HFFc6 (cell line): ENCODE measurements at places on chromosomes 5 and 9.

DNA sequence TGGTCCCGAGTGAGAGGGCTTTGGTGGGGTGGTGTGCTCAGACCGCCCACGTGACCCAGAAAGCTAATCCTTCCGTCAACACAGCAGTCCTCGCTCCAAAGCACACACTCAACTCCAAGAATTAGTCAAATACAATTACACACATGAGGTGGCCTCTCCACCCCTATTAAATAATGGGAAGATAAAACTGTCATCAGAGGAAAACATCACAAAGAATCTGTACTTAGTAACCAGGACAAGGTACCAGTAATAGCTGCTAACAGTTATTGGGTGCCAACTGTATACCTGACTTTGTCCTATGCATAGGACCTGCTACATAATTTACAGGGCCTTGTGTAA lies 222.8 kb downstream of the HSPA4 start:
- no peak for DNase-seq

GRCh38 chr5:78813286-78813685 lies 164.7 kb upstream of the LHFPL2 start:
- DNase-seq, result no peak

DNA sequence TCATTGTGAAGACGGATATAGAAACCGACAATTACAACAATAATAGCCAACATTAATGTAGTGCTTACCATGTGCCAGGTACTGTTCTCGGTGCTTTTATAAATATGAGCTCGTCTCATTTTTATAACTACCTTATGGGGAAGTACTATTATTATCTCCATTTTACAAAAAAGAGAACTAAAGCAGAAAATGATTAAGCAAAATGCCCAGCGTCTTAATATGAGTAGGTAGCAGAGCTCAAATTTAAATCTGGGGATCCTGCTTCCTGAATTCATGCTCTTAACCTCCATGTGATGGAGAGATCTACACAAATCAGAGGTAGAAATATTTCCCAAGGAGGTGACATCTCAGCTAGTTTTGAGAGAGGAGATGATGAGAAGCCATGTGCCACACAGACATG lies 256.9 kb downstream of the TRIM32 start:
- DNase-seq, result no peak

- DNase-seq, result no peak
These were observed 48.3 kb upstream of the SPATA31E1 start for GRCh38 chr9:87834357-87834756.

DNA sequence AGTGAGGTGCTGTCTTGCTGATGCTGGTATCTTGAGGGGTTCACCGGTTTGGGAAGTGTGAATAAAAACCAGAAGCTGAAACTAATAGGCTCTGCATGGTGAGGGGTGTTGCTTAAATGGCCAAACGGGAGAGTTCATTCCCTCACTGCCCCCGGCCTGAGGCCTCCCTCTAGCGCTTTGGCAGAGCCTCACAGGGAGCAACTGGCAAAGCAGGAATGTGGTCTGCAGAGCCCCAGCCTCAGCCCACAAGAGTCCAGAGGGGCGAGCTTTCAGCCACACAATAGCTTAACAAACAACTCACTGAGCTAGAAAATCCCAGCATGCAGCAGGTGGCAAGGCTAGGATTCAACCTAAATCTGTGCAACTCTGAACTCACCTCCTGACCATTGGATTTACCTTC lies 234.8 kb downstream of the MED10 start:
- no peak for DNase-seq
